Breast epithelium (tissue), 4 donors: ENCODE measurements at places on chromosomes 5 and 9. TPM values are rescaled to one million over a fixed set of nuclear protein-coding genes. Genes with fewer than 3 reads are reported as not detected.

GRCh38 chr9:93893899-93894690, 61.1 kb downstream of the BARX1 start:
- no peaks in the 10 kb centered on the region for H3K4me1 ChIP-seq
- no peak overlapping the region for H3K4me3 ChIP-seq
- H3K27ac ChIP-seq, result no peak overlapping the region

DNA sequence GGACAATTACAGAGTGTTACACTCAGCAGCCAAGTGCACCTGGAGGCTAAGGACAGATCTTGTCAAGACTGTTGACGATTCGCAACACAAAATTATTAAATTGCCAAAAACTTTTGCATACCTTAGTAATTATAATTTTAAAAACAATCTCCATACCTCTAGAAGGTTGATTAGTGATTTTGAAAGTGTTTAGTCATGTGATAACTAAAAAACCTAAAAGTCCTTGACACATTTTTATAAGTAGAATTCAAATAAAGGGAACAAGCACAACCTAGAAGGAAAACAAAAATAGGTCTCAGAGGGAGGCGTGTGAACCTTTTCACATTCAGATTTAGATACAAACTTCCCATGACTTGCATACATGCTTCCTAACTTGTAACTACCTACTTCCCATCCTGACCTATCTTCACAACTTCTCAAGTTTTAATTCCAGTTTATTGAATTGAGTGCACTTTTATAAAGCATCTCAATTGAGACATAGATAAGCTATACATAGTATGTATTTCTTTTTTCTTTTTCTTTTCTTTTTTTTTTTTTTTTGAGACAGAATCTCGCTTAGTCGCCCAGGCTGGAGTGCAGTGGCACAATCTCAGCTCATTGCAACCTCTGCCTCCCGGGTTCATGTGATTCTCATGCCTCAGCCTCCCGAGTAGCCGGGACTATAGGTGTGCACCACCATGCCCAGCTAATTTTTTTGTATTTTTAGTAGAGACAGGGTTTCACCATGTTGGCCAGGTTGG, 5.8 kb downstream of the ZNF367 start:
- no peak overlapping the region for H3K27ac ChIP-seq
- H3K4me1 ChIP-seq, result no peaks in the 10 kb centered on the region
- no peak for DNase-seq
- H3K36me3 ChIP-seq, result no peaks in the 10 kb centered on the region
- H3K27me3 ChIP-seq, result no peaks in the 10 kb centered on the region

- no peak for DNase-seq
- H3K27me3 ChIP-seq, result no peaks in the 10 kb centered on the region
- H3K27ac ChIP-seq, result no peak overlapping the region
- no peak overlapping the region for H3K4me3 ChIP-seq
- peaks cover 17% of the 10 kb centered on the region for H3K4me1 ChIP-seq
These were observed 12.0 kb downstream of the RALGDS start for GRCh38 chr9:133108794-133109641.

DNA sequence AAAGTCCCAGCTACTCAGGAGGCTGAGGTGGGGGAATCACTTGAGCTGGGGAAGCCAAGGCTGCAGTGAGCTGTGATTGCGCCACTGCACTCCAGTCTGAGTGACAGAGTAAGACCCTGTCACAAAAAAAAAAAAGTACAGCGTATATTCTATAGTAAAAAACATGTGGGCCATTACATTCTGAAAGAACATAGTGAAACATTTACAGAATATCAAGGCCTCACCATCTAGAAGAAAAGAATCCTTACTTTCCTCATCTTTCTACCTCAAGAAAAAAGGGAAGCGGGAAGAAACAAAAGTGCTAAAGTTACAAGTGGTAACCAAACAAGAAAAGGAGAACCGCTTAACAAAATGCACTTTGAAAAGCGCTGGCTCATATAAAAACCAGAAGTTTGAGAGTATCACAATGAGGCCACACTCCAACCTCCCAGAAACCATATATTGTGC, 5.7 kb upstream of the SYK start:
- DNase-seq, result no peak
- H3K4me3 ChIP-seq, result no peak overlapping the region
- H3K27ac ChIP-seq, result no peak overlapping the region
- no peaks in the 10 kb centered on the region for H3K27me3 ChIP-seq

DNA sequence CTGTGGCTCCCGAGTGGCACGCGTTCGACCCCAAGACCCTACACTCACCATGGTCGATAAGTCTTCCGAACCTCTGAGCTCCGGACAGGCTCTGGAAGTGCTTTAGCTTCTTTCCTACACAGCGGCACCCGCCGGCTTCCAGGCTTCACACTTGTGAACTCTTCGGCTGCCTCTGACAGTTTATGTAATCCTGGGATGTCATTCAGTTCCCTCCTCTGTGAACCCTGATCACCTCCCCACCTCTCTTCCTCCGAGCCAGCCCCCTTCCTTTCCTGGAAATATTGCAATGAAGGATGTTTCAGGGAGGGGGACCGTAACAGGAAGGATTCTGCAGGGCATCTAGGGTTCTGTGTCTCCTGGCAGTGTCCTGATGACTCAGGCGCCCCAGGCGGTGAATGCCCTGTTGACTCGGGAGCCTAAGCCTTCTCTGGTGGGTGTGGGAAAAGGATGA, at the start of gene CD14:
CD14 (minus strand) TSS at position 155 of the 451 bp plus-strand sequence; CDS start at position 51, 104 bp downstream.
- H3K4me3 ChIP-seq, result peak within 1 kb of the TSS; percentile 86
- H3K27ac ChIP-seq, result peak within 1 kb of the TSS; percentile 84
- no peaks in the 10 kb centered on the region for H3K36me3 ChIP-seq
- H3K4me1 ChIP-seq, result no peaks in the 10 kb centered on the region
- peak; percentile 56 for DNase-seq

- H3K27ac ChIP-seq, result no peak overlapping the region
- H3K27me3 ChIP-seq, result no peaks in the 10 kb centered on the region
- H3K36me3 ChIP-seq, result no peaks in the 10 kb centered on the region
- no peaks in the 10 kb centered on the region for H3K4me1 ChIP-seq
- no peak for DNase-seq
These were observed 129.6 kb downstream of the IZUMO3 start for GRCh38 chr9:24416136-24416535.

- no peaks in the 10 kb centered on the region for H3K36me3 ChIP-seq
- H3K4me1 ChIP-seq, result no peaks in the 10 kb centered on the region
These were observed 63.3 kb downstream of the FAM174A start for GRCh38 chr5:100598446-100598845.

DNA sequence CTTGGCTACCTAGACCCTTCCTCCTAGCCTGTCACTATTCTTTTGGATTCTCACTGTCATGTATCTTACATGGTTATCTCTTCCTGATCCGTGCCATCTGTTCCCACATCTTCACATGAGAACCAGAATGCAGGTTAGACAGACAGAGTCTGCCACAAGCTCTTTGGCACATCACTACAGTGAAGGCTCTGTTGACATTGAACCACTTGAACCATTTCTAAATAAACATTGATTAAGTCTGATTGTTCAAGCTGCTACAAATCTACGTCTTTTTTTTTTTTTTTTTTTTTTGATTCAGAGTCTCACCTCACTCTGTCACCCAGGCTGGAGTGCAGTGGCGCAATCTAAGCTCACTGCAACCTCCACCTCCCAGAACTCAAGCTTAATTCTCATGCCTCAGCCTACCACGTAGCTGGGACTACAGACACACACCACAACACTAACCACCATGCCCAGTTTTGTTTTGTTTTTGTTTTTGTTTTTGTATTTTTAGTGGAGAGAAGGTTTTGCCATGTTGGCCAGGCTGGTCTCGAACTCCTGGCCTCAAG, 85.1 kb upstream of the LRRTM2 start:
- no peaks in the 10 kb centered on the region for H3K27me3 ChIP-seq
- no peaks in the 10 kb centered on the region for H3K36me3 ChIP-seq
- H3K4me1 ChIP-seq, result no peaks in the 10 kb centered on the region
- no peak overlapping the region for H3K27ac ChIP-seq
- DNase-seq, result no peak
- no peak overlapping the region for H3K4me3 ChIP-seq

DNA sequence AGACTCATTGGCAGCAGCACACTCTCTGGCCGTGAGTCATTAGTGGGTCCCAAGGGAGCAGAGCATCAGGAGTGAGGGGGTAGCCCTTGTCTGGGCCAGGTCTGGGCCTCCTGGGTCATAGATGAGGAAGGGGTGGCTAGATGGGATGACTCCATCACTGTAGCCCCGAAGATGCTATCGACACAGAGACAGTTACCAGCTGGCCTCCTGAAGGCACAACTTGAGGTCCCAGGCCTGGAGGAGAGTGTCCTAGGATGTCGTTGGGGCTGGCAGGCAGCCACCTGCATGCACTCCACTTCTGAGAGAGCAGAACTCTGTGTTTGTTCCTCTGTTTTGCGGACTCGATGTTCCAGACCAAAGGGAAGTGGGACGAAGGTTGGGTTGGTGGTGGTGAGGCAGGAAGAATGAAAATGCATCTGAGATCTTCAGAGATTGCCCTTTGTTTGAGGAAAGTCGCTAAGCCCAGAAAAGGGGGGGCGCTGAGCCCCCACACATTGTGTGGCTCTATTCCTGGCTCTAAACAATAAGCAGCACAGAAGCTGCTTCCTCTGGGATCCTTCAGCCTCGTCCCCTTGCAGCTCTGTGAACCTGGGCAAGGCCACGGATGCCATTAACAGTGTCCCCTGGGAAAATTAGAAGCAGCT, 4.7 kb downstream of the BTNL9 start:
- no peak for DNase-seq
- no peaks in the 10 kb centered on the region for H3K27me3 ChIP-seq
- H3K4me1 ChIP-seq, result no peaks in the 10 kb centered on the region
- H3K4me3 ChIP-seq, result peak overlapping the region; percentile 57

GRCh38 chr9:130938184-130938651, 829 bp downstream of the FIBCD1 start:
- peaks cover 16% of the 10 kb centered on the region for H3K4me1 ChIP-seq
- no peaks in the 10 kb centered on the region for H3K36me3 ChIP-seq
- no peak overlapping the region for H3K27ac ChIP-seq
- peak overlapping the region; percentile 51 for H3K4me3 ChIP-seq
- peaks cover 12% of the 10 kb centered on the region for H3K27me3 ChIP-seq
- DNase-seq, result no peak

- no peak for DNase-seq
- no peaks in the 10 kb centered on the region for H3K36me3 ChIP-seq
- no peaks in the 10 kb centered on the region for H3K27me3 ChIP-seq
These were observed 350.5 kb downstream of the ADGRV1 start for GRCh38 chr5:90909101-90909503.

Gene CDKN2B-AS1
- 4.6 TPM for total RNA-seq

Gene NR5A1
- total RNA-seq, result not detected

Gene ITK
- 3.4 TPM for total RNA-seq

Gene SMIM15
- total RNA-seq, result 31.4 TPM

Gene PCDHGB5
- total RNA-seq, result 7.5 TPM

Gene PCSK1
- total RNA-seq, result 0.59 TPM

Gene DRD1
- under 0.01 TPM for total RNA-seq

Gene PIGO
- total RNA-seq, result 24.9 TPM
